ENCODE measurements at places on chromosomes 7 and 10. TPM values are rescaled to one million over a fixed set of nuclear protein-coding genes. Genes with fewer than 3 reads are reported as not detected.

DNA sequence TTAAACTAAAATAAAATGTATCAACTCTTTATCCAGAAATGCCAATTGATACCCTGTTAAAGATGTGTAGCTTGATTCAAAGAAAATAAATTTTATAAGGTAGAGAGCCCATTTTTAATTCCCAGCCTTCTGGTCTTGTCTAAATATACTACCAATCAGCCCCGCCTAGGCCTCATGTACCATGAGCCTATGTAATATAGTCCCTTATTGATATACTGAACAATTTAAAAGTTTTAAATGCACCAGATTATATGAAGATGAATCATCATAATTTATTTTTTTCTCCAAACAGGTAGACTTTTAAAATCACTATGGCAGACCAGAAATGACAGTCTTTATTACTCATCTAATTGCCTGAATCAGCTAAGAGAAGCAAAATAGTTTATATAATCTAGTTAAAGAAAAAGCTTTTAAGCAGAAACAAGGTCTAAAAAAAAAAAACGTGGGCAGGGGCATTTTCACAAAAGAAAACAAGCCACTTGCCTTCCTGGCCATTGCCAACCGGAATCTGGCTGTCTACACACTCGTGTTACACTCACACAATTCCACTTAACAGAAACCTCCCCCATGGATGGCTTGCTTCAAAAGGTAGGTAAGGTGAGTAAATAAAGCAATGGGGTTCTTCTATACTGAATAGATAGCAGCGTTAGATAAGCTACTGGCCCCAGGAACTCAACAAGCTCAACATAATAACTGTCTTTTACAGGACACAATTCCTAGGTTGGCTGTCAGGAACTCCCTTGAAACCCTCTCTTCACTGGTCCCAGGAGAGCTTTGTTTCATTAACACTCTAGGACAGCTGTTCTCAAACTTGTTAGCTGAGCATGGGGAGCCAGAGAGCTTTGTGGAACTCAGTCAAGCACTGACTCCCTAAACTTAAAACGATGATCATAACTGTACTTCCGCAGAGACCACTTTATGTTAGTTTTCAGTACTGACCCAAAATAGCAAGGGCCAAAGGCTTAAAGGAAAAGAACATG, 37.2 kb downstream of the RAPGEF5 start:
- DNase-seq: no peak

DNA sequence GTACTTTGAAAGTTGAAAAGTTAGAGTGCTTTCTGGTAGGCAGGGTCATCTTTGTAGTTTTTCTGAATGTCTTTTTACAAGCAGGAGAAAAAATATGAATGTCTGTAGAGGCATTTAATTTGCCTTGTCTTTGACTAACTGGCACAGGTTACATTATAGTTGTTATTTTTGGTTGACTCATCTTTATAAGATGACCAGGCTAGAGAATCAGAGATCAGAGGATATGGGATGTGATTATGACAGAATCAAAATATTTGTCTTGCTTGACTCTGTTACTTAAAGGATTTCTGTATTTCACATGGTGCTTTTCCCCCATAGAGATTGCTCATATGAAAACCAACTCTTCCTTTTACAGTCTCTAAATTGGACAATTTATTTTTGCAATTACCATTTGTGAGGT, 2.4 kb downstream of the ZMYND11 start:
- DNase-seq: no peak

DNA sequence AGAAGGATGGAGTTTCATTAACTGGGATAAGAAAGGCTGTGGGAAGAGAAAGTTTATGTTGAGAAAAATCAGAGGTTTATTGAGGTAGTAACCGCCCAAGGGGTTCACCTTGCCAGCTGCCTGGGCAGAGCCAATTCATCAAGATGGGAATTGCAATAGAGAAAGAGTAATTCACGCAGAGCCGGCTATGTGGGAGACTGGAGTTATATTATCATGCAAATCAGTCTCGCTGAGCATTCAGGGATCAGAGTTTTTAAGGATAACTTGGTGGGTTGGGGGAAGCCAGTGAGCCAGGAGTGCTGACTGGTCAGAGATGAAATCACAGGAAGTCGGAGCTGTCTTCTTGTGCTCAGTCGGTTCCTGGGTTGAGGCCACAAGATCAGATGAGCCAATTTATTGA, 70.6 kb downstream of the MALRD1 start:
- DNase-seq: no peak

- no peak for DNase-seq
Observed at GRCh38 chr7:21099432-21099831, 312.7 kb upstream of the SP8 start.

DNA sequence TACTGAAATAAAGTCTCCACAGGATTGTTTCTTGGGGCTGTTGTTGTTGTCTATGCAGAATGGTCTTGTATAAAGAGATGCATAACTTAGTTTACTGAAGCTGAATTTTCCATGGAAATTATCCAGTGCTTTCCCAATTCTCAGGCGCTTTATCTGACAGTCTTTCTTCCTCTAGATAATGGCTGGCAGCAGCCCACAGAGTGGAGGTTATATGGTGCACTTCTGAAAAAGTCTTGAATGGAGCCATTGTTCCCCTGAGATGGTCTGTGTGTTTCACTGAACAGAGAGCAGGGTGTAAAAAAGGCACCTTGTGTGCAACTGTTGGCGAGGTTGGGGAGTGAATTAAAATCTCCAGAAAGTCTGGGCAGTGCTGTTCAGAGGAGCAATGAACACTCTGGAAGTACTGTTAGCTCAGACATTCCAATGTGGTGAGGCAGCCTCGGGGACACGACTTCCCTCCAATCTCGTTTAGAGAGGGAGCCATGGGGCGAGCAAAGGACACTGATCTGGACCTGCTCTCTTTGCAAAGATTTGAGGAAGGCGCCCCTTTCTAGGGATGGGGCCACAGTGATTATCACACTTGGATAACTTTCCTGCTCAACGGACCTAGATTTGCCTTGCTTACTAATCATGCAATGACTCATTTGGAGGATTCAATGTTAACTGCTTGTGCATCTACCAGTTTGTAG, 2.0 kb upstream of the PLCE1 start:
- DNase-seq: no peak

GRCh38 chr7:29161231-29161630, 14.9 kb upstream of the CPVL start:
- DNase-seq: no peak

- DNase-seq: no peak
Observed at GRCh38 chr10:117390420-117390819, 15.2 kb upstream of the PDZD8 start.

DNA sequence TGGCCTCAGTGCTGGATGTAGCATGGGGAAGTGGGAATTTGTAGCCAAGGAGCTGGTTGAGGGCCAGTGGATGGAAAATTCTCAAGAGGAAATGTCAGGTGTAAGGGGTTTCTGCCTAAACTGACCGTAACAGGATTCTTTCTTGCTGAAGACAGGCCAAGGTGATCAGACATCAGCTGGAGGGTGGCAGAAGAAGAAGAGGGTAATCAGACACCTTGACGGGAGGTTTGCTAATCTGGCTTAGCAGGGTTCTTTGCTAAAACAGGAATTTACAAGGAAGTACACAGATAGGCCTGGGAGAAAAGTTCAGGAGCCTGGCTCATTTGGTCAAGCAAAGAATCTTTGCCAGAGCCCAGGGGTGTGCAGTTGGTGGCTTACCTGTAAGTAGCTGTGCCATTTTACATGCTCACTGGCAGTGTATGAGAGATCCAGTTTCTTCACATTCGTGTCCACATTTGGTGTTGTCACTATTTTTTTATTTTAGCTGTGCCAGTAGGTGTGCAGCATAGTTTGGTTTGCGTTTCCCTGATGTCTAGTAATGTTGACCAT, 73.7 kb downstream of the BMPR1A start:
- no peak for DNase-seq

- DNase-seq: no peak
Observed at GRCh38 chr7:156639426-156640256, 933 bp upstream of the RNF32 start.

- DNase-seq: no peak
Observed at GRCh38 chr10:102704915-102705314, 9.3 kb downstream of the ARL3 start.

DNA sequence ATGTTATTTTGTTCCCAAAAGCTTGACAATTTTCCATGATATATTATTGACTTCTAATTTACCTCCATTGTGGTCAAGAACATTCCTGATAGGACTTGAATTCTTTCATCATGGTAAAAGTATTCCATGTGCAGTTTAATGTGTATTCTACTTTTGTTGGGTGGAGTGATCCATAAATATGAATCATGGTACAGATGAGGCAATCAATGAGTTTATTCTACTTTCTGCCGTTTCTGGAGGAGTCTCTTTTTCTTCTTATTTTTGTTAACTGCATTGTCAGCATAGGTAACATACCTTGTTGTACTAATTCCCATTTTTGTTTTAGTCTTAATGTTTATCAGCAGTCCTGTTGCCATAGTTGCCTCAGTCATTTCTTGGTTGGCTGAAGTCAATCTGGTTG, 69.6 kb downstream of the SHOC2 start:
- DNase-seq: no peak

DNA sequence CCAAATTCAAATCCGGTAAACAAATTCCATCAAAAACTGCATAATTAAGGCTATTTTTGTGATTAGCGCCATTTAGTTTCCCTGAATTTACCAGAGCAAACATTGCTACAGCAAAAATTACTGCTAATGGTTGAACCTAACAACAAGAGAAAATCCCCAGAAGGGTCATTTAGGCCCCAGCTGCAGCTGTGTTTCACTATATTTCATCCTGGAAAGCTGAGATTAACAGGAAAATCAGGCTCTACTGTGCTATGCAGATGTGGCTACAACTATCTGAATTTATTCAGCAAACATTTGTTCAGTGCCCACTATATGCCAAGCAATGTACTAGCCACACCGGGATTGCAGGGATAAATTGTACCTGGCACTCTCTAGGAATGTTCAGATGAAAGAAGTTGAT, 104.0 kb downstream of the PON1 start:
- no peak for DNase-seq

GRCh38 chr10:32347363-32348022, 535 bp upstream of the EPC1 start:
- DNase-seq: no peak

DNA sequence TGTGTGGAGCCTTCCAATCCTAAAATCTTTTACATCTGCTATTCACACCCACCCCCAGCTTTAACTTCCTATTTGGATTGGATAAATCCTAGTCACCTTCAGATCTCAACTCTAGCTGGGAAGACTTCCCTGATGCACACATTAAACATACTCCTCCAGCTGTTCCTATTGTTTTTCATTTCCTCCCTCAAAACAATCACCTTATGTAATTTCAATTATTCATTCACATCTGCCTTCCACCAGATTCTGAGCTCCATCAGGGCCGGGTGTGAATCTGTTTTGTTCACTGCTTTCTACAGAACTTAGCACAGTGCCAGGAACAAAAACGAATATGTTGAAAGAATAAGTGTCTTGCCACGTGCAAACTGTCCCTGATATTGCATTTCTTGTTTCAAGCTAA, 497.4 kb downstream of the PLXDC2 start:
- no peak for DNase-seq

DNA sequence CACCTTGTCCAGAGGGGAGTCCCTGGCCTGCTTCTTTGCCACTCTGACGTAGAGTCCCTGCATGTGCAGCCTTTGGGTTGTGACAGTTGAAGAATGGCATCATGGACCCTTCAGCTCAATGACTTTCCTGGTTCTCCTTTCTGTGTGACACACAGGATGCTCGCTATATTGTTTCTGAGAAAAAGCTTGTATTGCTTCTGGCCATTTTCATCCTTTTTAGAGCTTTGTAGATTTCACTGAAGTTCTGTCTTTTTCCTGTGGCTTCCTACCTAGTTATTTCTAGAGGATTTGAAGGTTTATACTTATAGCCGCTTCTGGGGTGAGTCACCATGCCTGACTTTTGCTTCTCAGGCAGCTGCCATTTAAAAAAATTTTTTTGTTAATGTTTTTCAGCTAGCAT, 27.0 kb downstream of the SND1 start:
- DNase-seq: no peak

- no peak for DNase-seq
Observed at GRCh38 chr10:17134282-17134681, 4.7 kb upstream of the CUBN start.

DNA sequence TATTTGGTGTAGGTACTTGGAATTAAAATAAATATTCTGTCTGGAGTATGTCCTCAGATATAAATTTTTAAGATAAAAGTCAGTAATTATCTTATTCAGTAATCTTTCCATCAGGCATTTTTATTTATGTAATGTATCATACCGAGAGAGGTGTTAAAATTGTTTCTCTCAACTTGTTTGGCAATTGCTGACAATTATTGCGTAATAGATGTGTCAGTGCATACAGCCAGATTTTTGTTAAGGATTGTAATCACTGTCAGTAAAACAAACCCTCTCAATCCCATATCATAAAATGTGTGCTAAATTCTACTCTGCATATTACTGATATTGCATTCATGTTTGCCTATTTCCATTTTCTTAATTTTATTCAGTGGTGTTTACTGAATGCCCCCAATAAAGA, 69.2 kb downstream of the CNTNAP2 start:
- no peak for DNase-seq

GRCh38 chr10:69418052-69418752, 1.5 kb upstream of the TACR2 start:
- DNase-seq: no peak

The C10orf67 gene
- total RNA-seq: not detected

The OPN1SW gene
- not detected for total RNA-seq

The TAS2R38 gene
- not detected for total RNA-seq

The HIPK2 gene
- 10.3 TPM for total RNA-seq

The FAM241B gene
- not detected for total RNA-seq

The TAS2R41 gene
- not detected for total RNA-seq

The POM121C gene
- 101 TPM for total RNA-seq

Measured in OCI-LY7 (cell line).